SW 1271 (cell line): ENCODE measurements at places on chromosomes 7 and 10.
A peak's percentile ranks its signal among the peaks of the same experiment; 100 is the strongest.

GRCh38 chr10:49552277-49552676, 13.4 kb upstream of the ERCC6 start:
- DNase-seq = peak; percentile 84

DNA sequence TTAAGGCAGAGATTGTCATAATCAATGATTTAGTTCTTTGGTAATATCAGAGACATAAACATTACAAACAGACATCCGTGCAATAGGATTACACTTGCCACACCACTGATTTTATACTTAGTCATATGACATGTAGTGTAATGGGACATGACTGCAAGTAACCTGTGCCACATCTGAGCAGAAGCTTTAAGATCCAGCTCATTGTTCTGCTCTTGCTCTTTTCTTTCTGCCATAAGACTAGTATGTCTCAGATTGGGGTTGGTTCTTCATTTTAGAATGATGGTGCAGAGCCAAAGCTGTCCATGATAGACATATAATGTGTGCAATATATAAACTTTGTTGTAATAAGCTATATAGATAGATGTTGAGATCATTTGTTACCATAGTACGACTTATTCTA, 119.7 kb upstream of the SEMA3A start:
- no peak for DNase-seq

GRCh38 chr7:129975309-129975708, 22.5 kb upstream of the UBE2H start:
- no peak for DNase-seq

GRCh38 chr10:21458126-21458871, 67.2 kb downstream of the SKIDA1 start:
- DNase-seq = no peak

DNA sequence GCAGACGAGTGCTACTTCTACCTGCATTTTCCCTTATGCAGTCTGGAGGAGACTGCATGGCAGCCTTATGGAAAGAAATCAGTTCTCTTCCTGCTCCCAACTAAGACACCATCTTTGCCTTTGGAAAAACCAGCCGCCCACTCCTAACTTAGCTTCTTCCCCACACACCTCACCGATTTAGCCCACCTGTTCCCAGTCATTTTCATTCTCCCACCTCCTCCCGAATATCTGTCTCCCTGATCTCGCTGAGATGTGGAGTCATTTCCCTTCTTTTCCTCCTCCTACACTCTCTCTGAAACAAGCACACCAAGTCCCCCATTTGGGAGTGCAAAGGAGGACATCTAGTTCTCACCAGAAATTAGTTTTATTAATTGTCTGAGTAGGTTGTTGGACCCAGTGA, 35.2 kb upstream of the JCAD start:
- DNase-seq = no peak

DNA sequence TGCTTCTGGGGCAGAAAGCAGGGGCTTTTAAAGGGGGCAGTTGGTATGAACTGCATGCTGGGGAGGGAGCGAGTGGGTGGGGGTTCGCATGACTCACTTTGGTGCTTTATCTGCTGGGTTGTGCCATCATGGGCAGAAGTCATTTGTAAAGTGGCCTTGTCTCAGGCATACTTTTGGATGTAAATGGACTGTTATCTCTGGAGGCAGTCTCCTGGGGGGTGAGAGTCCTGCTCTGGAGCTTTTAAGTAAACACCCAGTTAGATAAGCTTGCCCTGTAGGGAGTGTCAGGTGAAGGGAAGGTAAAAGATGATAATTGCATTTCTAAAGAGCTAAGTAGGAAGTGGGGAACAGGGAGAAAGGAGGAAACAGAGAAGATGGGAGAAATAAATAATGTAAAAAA, 1.6 kb upstream of the GSTO1 start:
- no peak for DNase-seq

DNA sequence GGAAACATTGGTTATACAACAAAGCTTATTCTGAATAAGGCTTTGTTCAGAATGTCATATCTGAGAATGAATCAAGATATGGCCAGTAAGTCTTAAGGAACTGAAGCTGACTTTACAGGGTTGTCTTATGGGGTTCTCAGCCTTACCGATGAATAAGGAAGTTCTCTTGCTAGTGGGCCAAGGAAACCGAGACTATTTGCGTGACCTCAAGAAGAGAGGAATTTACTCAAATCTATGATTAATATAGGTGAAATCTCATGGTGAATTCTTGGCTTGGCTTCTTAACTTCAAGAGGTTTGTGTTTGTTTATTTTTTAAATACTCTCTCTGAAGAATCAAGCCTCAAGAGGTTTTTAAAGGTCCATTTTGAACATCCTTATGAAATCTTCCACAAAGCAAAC, 4.7 kb upstream of the MRLN start:
- DNase-seq = no peak

DNA sequence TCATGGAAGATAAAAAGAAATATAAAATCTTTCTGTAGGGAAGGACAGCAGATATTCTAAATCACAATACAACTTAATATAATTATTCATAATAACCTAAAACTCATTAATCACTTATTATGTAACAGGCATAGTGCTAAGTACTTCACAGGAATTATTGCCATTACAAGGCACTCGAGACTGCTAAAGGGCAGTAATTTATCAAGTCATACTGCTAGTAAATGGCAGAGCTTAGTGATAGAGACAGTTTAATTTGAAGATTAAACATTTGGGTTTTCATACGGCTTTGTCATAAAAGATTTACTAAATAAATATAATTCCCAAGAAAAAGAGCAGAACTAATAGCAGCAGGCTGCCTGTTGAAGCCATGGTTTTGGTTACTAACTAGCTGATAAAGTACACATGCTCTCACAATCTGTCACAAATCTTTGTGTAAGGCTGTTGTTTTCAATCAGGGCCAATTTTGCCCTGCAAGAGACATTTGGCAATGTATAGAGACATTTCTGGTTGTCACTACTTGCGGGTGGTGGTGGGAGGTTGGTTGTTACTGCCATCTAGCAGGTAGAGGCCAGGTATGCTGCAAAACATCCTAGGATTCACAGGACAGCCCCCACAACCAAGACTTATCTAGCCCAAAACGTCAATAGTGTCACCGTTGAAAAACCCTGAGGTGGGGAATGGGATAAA, 233.3 kb upstream of the CACNA2D1 start:
- DNase-seq = no peak

- no peak for DNase-seq
Observed at GRCh38 chr10:53102424-53102823, 329.8 kb upstream of the MBL2 start.

GRCh38 chr10:19629567-19629966, 186.7 kb upstream of the PLXDC2 start:
- no peak for DNase-seq

GRCh38 chr10:112585960-112586359, 138.9 kb downstream of the VTI1A start:
- DNase-seq = no peak

GRCh38 chr7:36565792-36566356, 158.4 kb downstream of the AOAH start:
- DNase-seq = no peak

DNA sequence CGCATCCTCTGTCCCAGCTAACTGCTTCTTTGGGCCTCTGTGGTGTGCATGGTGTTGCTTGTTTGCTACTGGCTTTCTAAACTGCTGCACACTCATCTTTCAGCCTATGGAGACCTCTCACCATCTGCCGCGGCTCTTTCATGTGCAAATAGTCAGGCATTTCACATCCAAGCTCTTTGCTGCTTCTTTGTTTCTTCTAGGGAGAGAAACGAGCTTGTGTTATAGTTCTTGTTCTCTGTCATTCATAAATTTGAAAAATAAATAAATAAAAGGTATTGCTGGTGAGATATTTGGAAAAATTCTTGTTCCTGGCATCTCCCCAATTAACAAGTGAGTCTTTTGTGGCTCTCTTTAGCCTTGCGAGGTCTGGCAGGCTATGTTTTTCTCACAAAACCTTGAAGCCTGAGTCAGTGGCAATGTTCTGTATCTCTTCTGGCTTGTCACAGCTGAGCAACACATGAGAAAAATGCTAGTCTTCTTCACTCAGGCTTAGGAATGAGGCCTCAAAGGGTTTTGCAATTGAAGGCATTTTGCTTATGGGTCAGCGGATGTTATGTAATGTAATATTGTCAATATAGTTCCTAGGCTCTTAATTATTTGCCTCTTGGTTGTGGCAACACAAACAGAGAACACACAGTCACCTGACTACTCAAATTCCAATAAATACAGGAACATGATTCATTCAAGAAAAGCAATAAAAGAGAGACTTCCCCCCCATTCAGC, 274.0 kb downstream of the FRMD4A start:
- no peak for DNase-seq

GRCh38 chr7:7931626-7932025, 37.0 kb upstream of the GLCCI1 start:
- DNase-seq = no peak

GRCh38 chr7:126774077-126774476, 478.7 kb downstream of the GRM8 start:
- DNase-seq = no peak

- no peak for DNase-seq
Observed at GRCh38 chr10:108385963-108386362, 1221.5 kb upstream of the SORCS1 start.

DNA sequence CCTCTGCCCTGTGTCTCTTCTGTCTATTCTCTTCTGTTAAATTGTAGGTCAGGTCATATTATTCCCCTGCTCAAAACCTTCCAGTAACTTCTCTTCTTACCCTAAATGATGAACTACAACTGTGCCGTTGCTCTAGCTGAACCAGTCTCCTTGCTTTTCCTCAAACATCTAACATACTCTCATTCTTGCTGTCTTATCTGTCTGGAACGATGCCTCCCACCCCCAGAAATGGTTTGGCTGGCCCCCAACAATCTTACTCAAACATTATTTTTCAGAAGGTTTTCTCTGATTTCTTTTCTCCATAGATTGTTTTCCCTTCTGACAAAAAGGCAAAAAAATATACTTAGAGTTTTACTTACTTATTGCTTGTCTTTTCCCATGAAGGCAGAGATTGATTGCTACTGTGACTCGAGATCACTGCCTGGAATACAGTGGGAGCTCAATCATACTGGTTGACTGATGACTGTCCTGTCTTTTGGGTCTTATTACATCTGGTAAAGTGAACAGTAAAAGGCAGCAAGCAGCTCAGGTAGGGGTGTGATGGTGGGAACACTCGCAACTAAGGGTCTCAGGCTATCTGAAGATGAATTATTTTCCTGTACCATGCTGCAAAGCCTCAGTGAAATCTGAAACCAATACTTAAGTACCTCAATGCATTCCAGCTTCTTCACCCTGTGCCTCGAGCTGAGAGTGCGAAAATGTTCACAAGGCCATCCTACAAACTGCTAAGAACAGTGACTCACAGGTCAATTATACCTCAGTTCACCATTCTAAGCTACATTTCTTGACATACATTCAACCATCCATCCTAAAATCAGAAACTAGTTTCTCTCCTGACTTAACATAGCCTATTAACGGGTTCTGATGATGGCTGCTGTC, 67.6 kb downstream of the DNMBP start:
- DNase-seq = no peak

GRCh38 chr7:103292122-103292521, 5.1 kb upstream of the PMPCB start:
- DNase-seq = no peak

- no peak for DNase-seq
Observed at GRCh38 chr7:101035941-101036340, 16.1 kb downstream of the MUC17 start.

- no peak for DNase-seq
Observed at GRCh38 chr7:2540133-2540532, 15.2 kb downstream of the BRAT1 start.

DNA sequence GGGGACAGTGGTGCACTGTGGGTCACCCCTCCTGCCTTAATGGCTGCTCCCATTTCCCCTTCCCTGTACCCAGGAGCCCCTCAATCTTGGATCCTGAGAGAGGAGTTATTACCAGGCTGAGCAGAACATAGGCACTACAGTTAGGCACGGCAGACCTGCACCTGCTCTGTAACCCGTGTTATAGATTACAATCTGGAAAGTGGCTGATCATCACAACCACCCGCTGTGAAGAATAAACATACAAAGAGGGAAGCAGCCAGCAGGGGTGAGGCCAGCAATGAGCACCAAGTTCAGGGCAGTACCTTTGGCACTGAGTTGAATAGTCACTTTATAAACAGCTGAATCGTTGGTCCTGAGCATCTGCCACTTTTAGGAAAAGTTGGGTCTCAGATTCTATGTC, 1.7 kb downstream of the CDHR1 start:
- no peak for DNase-seq

DNA sequence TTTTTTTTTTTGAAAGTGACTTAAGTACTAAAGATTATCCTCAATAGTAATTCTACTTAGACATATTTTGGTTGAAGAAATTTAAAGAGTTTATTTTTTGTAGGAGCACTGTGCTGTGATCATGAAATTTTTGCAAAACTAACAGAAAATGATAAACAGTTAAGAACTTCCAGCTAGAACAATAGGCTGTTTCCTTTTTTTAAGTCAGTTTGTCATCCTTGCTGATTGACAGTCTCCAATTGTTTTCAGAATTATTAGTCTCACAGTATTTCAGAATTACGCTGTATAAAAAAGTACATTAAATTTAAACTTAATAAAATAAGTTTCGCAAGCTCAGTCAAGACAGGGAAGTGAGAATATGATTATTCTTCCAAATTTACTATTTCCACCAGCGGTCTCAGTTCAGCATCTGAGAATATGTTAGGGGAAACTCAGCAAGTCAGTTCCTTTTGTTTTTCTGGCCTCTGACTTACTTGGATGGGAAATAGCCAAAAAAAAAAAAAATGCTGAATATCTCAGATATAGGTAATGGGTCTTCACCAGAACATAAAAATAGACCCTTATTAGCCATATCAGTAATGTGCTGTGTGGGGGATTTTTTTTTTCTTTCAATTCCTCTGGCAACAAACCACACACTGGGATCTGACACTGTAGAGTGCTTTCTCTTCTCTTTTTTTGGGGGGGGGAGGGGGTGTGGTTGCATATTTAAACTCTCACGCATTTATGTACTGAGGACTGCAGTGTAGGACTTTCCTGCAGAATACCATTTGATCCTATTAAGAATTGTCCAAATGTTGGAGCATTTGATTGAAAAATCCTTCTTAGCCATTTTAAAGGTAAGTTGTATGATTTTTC, at the start of gene CD36:
CD36 (plus strand) TSS at position 732 of the 855 bp plus-strand sequence. CDS start 8,099 bp downstream, outside the sequence.
- DNase-seq = no peak

DNA sequence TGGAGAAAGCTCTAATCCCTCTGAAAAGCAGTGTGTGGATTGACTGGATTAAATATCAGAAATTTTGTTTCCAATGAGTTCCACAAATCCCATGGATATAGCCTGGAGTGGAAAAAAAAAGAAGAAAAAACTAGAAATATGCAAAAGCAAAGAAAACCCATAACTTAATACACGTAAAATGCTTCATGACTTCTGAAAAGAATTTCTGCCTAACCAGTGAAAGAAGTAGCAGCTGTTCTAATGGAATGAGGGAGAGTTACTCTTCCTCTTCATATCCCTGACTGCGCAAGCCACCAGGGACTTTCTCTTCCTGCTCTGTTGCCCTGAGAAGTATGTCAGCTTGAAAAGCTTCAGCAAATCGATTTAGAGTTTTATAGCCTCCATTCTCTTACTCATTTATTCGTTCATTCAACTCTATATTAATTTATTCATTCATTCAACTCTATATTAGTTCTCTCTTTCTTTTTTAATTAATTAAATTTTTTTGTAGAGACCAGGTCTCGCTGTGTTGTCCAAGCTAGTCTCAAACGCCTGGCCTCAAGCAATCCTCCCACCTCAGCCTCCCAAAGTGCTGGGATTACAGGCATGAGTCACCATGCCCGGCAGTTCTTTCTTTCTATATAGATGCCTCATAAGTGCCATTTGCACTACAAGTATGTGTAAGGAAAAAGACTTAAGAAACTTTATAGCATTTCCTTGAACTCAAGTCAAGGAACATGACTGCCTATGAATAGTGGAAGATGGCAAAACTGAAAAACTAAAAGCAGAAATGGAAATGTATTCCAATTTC, 447.3 kb upstream of the NRP1 start:
- DNase-seq = no peak

- no peak for DNase-seq
Observed at GRCh38 chr7:29131678-29132077, 14.7 kb downstream of the CPVL start.
